Inflammatory macrophage treated with lipopolysaccharide for 4 hours (primary cell): ENCODE measurements at places on chromosomes 16 and 17.

GRCh38 chr16:67013233-67013822, 15.6 kb upstream of the CBFB start:
- DNase-seq, result no peak

DNA sequence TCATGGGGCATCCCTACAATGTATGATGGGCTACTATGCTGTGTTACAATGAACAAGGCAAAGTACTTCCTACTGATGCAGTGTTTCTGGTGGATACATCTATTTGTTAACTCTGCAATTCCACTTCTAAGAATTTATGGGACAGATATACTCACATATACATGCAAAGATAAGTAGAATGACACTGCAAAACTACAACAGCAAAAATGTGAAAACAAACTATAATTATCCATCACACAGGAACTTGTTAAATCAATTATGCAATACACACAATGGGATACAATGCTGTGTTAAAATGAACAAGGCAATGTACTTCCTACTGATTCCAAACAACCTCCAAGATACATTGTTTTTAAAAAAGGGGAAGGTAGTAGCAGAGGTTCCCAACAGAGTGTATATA, 3.2 kb downstream of the DDX52 start:
- no peak for DNase-seq

DNA sequence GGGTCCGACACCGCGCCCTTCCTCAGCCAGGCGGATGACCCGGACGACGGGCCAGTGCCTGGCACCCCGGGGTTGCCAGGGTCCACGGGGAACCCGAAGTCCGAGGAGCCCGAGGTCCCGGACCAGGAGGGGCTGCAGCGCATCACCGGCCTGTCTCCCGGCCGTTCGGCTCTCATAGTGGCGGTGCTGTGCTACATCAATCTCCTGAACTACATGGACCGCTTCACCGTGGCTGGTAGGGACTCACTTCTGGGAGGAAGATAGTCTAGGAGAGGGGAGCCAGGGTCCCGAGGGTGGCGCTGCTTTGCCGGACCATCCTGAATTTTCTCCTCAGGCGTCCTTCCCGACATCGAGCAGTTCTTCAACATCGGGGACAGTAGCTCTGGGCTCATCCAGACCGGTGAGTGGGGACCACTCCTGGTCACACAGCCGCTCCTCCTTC, 601 bp downstream of the SPNS1 start:
- DNase-seq, result no peak

GRCh38 chr16:67017421-67017750, 11.6 kb upstream of the CBFB start:
- DNase-seq, result no peak

DNA sequence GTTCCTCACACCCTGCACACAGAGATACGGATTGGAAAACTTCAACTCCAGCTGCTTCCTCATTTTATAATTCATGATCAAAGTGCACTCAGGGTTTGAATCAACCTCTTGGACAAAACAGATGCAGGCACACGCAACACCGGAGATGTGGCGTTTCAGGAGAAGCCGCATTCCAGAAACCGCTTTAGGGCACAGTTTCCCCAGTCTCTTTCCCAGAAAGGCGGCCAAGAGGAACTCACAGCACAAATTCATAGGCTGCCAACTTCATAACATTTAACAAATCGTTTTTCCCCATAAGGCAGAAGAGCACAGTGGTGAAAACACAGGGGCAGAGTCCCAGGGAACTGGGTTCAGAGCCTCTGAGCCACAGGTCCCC, 8.4 kb downstream of the MTHFSD start:
- DNase-seq, result no peak
